ENCODE measurements at places on chromosomes 1 and 21.
A peak's percentile ranks its signal among the peaks of the same experiment; 100 is the strongest.

- DNase-seq, result no peak
Measured at GRCh38 chr1:15388201-15388880, 21.3 kb upstream of the EFHD2 start.

DNA sequence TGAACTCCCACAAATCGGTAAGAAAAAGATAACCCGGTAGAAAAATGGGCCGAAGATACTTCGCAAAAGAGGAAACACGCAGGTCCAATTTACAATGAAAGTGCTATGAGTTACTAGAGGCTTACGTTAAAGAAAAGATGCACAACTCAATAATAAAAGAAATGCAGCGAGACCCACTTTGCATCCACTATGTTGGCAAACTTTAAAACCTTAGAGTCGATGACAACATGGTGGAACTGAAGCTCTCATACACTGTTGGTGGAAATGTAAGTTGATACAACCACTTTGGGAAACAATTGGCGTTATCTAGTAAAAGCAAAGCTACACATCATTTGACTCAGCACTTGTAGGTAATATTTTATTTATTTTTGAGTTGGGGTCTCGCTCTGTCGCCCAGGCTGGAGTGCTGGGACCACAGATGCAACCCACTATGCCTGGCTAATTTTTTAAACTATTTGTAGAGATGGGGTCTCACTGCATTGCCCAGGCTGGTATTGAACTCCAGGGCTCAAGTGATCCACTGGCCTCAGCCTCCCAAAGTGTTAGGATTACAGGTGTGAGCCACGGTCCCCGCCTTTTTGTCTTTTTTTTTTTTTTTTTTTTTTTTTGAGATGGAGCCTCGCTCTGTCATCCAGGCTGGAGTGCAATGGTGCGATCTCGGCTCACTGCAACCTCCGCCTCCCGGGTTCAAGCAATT is 696 bp upstream of the GPATCH3 start:
- no peak for DNase-seq

DNA sequence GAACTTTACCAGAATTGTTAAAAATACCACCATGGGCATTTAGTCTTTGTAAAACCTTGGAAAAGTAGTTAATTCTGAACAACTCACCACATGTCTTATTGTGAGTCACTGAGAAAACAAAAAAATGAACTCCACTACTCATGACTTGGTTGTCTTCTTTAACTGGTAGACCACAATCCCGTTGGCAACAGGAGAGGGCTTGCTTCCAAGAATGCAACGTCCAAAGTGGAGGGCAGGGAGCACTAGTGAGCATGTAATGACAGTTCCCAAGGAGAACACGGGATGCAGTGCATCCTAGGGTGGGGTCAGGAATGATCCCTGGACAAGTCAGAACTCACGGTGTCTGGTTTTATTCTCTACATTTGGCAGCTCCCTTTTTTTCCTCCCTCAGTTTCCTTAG is 15.2 kb upstream of the HMCN1 start:
- peak; percentile 59 for DNase-seq

- DNase-seq, result no peak
Measured at GRCh38 chr1:30325999-30326398, 397.4 kb downstream of the MATN1 start.

DNA sequence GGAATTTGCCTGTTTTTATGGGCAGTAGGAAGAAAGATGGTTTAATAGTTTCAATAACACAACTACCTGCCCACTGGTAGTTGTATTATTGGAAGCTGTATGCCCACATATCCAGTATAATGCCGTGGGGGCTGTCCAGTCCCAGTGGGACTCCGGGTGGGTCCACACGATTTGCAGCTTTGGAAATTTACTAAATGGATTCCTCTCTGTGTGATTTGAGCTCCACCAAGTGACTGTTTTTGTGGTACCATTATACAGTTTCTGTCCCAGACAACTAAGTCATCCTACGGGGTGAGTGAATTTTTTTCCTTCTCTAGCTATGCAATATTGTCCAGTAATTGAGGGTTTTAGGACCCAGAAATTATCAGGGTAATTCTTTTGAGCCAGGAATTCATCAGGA is 86.8 kb downstream of the PLA2G4A start:
- DNase-seq, result no peak

DNA sequence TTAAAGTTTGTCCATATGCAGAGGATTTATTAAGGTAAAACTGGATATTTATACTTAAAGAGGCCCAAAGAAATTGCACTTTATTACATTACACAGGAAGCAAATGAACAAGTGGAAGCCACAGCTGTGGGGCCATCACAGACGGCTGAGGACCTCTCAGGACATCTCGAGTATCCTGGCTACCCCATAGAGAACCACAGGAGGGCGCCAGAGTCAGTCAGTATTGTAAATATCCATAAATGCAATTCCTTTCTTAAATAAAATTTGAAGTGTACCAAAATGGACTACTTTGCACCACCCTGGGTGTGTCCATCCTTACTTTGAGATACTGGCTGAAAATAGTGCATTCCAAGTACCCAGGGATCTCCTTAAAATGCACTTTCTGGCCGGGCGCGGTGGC is 257.2 kb downstream of the MRPL39 start:
- no peak for DNase-seq

DNA sequence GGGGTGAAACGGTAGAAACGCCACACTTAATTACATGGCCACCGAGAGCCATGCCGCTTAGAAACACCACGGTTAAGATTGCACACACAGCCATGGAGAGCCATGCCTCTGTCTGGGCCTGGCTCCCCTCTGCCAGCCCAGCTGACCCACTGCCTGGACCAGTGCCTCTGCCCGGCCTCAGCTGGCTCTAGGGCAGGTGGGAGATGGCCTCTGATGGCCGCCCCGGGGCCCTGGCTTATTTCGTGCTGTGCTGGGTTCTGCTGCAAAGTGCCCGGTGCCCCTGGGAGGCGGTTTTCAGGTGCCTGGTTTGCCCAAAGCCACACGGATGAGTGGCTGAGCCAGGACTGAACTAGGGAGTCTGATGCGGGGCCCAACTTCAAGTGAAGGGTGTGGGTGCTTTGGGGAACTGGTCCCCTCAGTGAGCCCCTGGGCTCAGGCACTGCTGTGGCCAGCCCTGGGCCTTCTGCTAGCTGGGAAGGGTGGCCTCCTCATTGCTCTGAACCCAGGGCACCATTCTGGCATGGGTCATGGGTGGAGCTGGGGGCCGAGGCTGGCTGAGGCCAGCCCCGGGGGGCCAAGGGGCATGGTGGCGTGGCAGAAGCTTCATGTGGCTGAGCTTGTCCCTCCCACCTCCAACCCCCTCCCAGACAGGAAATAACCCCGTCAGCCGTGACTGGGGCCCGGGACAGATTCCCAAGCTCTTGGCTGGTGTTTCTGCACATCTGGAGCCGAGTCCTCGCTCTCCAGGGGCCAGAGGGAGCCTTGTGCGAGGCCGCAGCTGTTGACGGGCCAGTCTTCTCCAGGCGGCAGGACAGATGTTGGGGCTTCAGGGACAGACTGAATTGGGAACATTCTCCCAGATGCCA is 1.9 kb upstream of the GPR153 start:
- DNase-seq, result no peak

GRCh38 chr1:21064057-21064456 is 112.6 kb downstream of the EIF4G3 start:
- DNase-seq, result no peak

- DNase-seq, result no peak
Measured at GRCh38 chr1:80891871-80892270, 908.9 kb upstream of the ADGRL2 start.
